ENCODE measurements at places on chromosomes 4 and X.

GRCh38 chr4:122920473-122920872, 1.9 kb downstream of the NUDT6 start:
- no peak for DNase-seq

DNA sequence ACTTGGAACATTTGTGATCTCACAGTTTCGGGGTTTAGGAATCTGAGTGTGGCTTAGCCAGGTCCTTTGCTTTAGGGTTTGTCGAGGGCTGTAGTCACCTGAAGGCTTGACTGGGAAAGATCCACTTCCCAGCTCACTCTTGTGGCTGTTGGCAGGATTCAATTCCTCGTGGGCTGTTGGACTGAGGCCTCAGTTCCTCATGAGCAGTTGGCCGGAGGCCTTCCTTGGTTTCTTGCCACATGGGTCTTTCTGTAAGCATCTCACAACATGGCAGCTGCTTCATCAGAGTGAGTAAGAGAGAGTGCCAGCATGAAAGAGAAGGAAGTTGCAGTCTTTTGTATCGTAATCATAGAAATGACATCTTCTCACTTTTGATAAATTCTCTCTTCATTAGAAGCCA, 11.1 kb downstream of the TXLNG start:
- DNase-seq, result no peak

DNA sequence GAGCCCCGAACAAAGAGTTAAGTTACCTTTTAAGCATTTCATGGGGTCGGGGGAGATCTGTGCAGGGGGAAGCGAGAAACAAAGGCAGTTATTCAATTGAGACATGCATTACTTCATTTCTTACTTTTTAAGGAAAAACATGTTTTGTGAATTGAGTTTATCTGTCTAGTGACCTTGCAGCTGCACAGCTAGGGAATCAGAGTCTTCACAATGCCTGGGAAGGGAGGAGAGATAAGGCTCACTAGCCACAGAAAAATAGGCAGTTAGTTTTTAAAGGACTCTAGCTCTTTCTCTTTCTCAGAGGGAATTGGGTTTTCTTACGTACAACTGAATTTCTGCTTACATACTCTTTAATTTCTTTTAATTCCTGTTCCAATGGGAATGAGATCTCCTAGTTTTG, 26.2 kb upstream of the ZBTB33 start:
- no peak for DNase-seq

DNA sequence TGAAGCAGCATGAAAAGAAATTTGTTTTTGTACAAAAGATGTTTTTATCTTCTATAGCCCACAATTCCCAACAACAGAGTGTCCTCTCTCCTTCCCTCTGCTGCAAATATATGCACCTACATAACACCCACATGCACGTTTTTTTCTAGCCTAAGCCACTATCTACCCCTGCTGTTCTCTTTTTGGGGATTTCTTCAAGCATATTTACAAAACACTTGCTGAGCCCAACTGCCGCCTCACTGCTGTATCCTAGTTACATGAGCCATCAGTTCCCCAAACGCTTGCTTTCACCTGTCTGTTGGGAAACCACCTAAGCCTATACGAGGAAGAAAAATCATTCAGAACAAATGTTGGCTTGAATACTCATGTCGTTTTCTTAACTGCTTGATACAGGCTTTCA, 127.2 kb downstream of the CHRNA9 start:
- DNase-seq, result no peak

GRCh38 chrX:26071618-26072017, 66.5 kb upstream of the MAGEB18 start:
- DNase-seq, result no peak

- DNase-seq, result no peak
These were observed 31.1 kb upstream of the TBC1D14 start for GRCh38 chr4:6878451-6879059.

GRCh38 chr4:57303012-57303751, 193.0 kb upstream of the IGFBP7 start:
- DNase-seq, result no peak

GRCh38 chr4:39542611-39543012, 15.4 kb upstream of the UGDH start:
- no peak for DNase-seq

DNA sequence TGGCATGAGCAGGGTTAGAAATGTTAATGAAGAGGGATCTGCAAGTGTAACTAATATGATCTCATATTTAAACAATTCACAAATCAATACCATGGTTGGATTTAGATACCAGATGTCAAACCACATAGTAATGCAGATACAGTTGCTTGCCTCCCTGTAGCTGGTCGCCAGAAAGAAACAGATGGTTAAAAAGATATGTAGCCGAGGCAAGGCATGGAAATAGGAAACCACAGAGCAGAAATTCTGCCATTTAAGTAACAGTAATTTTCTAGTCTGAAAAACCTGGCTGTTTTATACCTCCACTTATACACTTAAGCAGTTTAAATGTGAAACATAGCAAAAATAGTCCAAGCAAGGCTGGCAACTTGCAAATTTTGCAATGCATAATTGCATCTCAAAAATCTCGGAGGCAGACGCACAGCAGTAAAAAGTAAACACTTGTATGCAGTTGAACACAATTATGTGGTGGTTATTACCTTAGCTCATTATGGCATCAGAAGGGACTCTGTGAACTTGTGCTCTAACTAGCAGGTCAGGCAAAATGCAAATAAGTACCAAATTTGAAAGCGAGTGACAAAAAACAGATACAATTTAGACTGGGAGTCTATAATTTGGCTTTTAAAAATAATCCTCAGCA, 126.8 kb downstream of the NAA11 start:
- no peak for DNase-seq

GRCh38 chr4:140302151-140302859, 71.1 kb upstream of the SCOC start:
- no peak for DNase-seq

GRCh38 chr4:110198049-110198434, 373 bp downstream of the ELOVL6 start:
- no peak for DNase-seq

DNA sequence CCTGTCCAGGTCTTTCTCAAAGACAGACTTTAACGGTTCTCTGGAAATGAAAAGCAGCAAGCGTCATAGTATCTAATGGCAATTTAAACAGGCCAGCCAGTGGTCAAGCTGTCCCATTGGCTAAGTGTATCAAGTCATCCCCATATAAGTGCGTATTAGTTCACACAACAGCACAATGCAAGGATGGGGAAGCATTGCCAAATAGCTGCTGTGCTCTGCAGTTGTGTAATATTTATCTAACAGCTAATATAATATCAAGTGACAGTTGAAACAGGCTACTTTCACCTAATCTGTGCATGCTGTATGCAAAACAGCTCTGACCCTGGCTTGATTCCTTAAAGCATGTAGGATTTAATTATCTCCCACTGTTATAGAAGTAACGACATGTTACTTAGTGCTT, 134.8 kb upstream of the PPARGC1A start:
- DNase-seq, result no peak

DNA sequence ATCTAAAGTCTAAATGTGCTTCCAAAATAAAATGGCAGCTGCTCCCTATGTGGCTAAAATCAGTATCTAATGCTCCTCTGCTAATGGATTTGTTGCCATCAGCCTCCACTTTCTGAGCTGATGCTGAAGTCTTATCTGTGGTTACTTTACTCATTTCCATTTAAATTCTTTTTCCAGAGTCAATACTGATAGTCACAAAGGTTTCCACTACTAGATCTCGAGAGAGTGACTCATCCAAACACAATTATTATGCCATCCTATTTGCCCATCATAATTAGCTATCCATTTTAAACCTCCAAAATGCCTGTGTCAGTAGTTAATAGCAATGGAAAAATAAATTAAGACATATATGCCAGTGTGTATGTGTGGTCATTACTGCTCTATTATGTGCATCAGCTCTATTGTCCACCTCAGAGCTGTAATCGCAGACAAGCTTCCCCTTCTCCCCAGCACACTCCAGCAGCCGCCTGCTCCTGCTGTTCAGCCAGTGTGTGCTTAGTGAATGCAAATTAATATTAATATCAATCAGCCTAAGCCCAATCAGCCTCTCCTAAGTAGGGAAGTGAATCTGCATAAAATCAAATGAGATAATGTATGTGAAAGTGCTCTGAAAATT, 199.8 kb upstream of the ZIC3 start:
- no peak for DNase-seq

- DNase-seq, result no peak
These were observed 16.6 kb downstream of the DCK start for GRCh38 chr4:71009890-71010588.
